ENCODE measurements at places on chromosomes 1 and 21. TPM values are rescaled to one million over a fixed set of nuclear protein-coding genes. Genes with fewer than 3 reads are reported as not detected.

Gene CR1
- 0.02 TPM for total RNA-seq

Gene KCNQ4
- total RNA-seq: 0.85 TPM

Gene ABCG1
- 8.4 TPM for total RNA-seq

Gene OR2M3
- not detected for total RNA-seq

Gene C21orf91
- 35.8 TPM for total RNA-seq

Gene TDRD10
- not detected for total RNA-seq

Gene SMPDL3B
- 3.2 TPM for total RNA-seq

Gene AHCYL1
- total RNA-seq: 87.1 TPM

Gene IGSF21
- 0.94 TPM for total RNA-seq

All from type B pancreatic cell (in vitro differentiated cells).